ENCODE measurements at places on chromosomes 7 and 10.
A peak's percentile ranks its signal among the peaks of the same experiment; 100 is the strongest.

DNA sequence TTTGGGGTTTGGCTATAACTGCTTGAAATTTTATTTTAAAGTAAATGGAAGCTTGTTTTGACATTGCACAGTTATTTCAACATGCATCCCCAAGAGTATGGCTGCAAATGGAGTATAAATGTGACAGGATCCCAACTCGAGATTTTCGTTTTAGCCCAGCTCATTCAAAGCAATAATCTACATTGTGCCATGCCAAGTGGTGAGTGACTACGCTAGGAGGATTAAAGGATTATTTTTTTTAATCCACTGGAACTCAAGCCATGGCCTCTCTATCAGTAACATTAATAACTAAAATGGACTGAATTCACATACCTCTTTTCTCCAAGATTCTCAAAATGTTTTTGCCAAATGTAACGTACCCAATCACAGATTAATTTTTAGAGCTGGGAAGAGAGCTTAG lies 60.6 kb upstream of the AUTS2 start:
- no peak overlapping the region for H3K27ac ChIP-seq
- H3K27me3 ChIP-seq, result peaks cover 19% of the 10 kb centered on the region
- no peak overlapping the region for H3K4me3 ChIP-seq
- peaks cover 4% of the 10 kb centered on the region for H3K4me1 ChIP-seq
- H3K36me3 ChIP-seq, result no peaks in the 10 kb centered on the region

DNA sequence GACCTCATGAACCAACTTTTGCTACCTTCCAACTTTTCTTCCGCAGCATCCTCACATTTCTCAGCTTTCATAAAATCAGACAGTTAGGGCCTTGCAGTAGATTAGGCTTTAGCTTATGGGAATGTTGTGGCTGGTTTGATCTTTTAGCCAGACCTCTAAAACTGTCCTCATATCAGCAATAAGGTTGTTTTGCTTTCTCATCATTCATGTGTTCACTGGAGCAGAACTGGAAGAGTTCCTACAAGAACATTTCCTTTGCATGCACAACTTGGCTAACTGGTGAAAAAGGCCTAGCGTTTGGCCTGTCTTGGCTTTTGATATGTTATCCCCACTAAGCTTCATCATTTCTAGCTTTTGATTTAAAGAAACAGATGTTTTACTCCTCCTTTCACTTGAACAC lies 130.0 kb upstream of the LRRTM3 start:
- peaks cover 2% of the 10 kb centered on the region for H3K4me1 ChIP-seq
- no peaks in the 10 kb centered on the region for H3K36me3 ChIP-seq
- H3K27ac ChIP-seq, result no peak overlapping the region

- H3K36me3 ChIP-seq, result no peaks in the 10 kb centered on the region
- no peak overlapping the region for H3K4me3 ChIP-seq
- no peaks in the 10 kb centered on the region for H3K27me3 ChIP-seq
- no peak overlapping the region for H3K27ac ChIP-seq
- H3K4me1 ChIP-seq, result peaks cover 36% of the 10 kb centered on the region
These were observed 54.5 kb upstream of the FZD8 start for GRCh38 chr10:35696392-35697287.

- H3K4me1 ChIP-seq, result peaks cover 20% of the 10 kb centered on the region
- H3K4me3 ChIP-seq, result no peak overlapping the region
- H3K36me3 ChIP-seq, result no peaks in the 10 kb centered on the region
- no peak for DNase-seq
- H3K27me3 ChIP-seq, result peaks cover 48% of the 10 kb centered on the region
- H3K27ac ChIP-seq, result no peak overlapping the region
These were observed 50.1 kb upstream of the TMEM72 start for GRCh38 chr10:44860811-44861736.

GRCh38 chr7:127039541-127039940 lies 213.2 kb downstream of the GRM8 start:
- no peaks in the 10 kb centered on the region for H3K27me3 ChIP-seq
- DNase-seq, result no peak
- no peaks in the 10 kb centered on the region for H3K36me3 ChIP-seq
- H3K4me1 ChIP-seq, result no peaks in the 10 kb centered on the region

GRCh38 chr7:155865830-155866525 lies 53.7 kb upstream of the SHH start:
- H3K4me3 ChIP-seq, result no peak overlapping the region
- no peak for DNase-seq
- peaks cover 3% of the 10 kb centered on the region for H3K27me3 ChIP-seq

DNA sequence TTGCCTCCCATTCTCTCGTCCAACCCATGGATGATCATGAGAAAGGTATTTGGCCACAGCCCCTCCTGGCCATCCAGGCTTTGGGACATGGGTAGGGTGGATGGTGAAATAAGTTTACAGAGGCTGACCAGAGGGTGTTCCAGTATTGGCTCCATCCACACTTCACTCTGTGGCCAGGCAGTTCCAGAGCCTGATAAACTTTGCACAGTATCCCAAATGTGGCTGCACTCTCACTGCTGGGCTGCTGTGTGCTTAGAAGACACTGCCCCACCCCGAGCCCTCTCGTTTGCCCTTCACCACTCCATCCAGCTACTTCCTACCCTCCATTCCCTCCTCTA lies 72.0 kb upstream of the ZMIZ1 start:
- no peak overlapping the region for H3K4me3 ChIP-seq
- no peak for DNase-seq
- H3K27me3 ChIP-seq, result no peaks in the 10 kb centered on the region

GRCh38 chr10:100157156-100157555 lies 28.7 kb downstream of the ERLIN1 start:
- no peak overlapping the region for H3K27ac ChIP-seq
- no peak for DNase-seq
- H3K27me3 ChIP-seq, result no peaks in the 10 kb centered on the region
- no peaks in the 10 kb centered on the region for H3K4me1 ChIP-seq

GRCh38 chr10:15140698-15141097 lies 27.8 kb downstream of the NMT2 start:
- no peaks in the 10 kb centered on the region for H3K27me3 ChIP-seq
- no peak overlapping the region for H3K4me3 ChIP-seq
- H3K27ac ChIP-seq, result no peak overlapping the region
- no peak for DNase-seq

DNA sequence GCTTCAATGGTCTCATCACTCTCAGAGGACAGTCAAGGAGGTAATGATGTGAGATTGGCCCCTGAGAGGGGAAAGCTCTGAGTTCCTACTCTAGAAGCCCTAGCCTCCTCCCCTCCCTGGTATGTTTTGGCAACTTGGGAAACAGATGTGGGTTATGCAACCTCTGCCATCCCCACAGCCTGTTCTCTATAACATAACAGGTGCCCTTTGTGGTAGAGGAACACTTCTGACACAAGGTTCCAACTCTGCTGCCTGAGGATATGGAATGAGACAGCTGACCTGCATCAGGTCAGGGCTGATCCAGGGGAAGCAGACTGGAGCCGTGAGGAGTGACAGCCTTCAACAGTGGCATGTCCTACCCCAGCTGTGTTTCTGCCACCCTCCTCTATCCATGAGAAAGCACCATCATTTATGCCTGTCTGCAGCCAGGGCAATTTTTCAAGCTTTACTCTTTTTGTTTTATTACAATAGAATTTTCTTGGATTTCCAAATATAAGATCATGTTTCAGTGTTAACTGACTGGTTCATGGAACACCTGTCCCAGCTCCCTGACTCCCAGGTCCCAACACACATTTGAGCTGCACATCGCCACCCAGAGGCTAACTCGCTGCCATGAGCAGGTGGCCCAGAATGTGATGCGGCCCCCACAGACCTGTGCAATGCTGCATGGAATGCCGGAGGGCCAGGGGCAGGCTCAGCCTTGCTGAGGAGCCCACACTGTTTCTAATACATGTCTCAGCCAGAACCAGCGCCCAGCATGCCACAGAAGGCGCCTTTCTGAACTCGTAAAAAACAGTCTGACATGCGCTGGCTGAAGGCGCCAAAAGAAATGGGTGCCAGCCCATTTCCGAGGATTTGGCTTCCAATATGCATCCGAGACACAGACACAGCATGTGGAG lies 124.8 kb upstream of the CHST15 start:
- H3K27ac ChIP-seq, result no peak overlapping the region
- H3K4me3 ChIP-seq, result no peak overlapping the region
- peaks cover 3% of the 10 kb centered on the region for H3K4me1 ChIP-seq

GRCh38 chr7:16812542-16813231 lies 7.9 kb upstream of the AGR2 start:
- no peaks in the 10 kb centered on the region for H3K27me3 ChIP-seq
- H3K27ac ChIP-seq, result no peak overlapping the region
- DNase-seq, result no peak
- H3K36me3 ChIP-seq, result no peaks in the 10 kb centered on the region
- no peaks in the 10 kb centered on the region for H3K4me1 ChIP-seq

DNA sequence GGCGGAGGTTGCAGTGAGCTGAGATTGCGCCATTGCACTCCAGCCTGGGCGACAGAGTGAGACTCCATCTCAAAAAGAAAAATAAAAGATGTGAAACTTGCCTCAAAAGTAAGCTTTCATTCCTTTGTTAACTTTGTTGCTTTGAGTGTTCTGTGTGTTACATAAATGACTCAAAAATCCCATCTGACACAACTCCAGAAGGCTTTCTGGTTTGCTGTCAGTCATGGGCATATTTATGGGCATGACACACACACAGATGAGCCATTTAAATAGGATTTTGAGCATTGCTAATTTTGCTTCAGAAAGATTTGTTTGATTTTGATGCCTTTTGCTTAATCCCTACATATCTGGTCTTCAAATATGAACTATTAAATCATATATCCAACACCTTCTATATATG lies 82.6 kb downstream of the CACNB2 start:
- H3K27me3 ChIP-seq, result no peaks in the 10 kb centered on the region
- no peak for DNase-seq
- no peaks in the 10 kb centered on the region for H3K36me3 ChIP-seq
- H3K27ac ChIP-seq, result no peak overlapping the region
- peaks cover 9% of the 10 kb centered on the region for H3K4me1 ChIP-seq
- no peak overlapping the region for H3K4me3 ChIP-seq

- no peak overlapping the region for H3K4me3 ChIP-seq
- no peak for DNase-seq
- H3K27ac ChIP-seq, result no peak overlapping the region
- peaks cover 17% of the 10 kb centered on the region for H3K4me1 ChIP-seq
- no peaks in the 10 kb centered on the region for H3K27me3 ChIP-seq
These were observed 145.0 kb downstream of the ELFN1 start for GRCh38 chr7:1815051-1815481.

DNA sequence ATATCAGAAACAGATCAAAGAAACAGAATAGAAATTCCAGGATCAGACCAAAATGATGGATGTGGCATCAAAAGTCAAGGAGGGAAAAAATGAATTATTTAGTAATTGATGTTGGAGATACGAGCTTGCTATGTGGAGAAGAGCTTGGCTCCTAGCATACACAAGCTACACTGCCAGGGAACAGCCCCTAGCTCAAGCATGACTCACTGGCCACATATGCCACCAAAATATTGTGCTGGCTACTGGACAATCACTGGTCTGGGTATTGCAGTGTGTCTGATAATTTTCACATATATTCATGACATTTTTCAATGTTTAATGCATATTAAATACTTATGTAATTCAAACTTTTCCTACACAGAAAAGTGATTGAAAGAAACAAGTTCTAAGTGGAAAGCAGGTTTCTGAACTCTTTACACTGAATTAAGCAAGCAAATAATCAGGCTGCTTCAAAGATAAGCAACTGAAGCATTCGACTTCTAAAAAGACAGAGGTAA lies 59.3 kb downstream of the OAT start:
- no peak overlapping the region for H3K27ac ChIP-seq
- H3K36me3 ChIP-seq, result no peaks in the 10 kb centered on the region

DNA sequence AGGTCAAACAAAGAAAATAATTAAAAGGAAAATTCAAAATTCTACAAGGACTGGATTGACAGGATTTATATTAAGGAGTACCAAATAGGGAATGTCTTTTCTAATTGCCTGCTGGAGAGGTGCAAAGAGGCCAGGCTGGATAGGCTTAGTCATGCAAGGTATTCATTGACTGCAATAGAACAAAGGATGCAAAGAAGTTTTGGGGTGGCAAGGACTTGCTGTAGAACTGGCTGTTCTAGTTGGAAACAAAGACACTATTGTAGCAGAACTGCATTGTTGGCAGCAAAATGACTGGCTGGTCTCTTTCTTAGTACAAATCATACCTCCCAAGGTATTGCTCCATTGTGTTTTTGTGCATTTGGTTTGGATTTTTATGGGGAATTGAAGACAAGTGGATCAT lies 10.1 kb downstream of the ITGB8 start:
- H3K36me3 ChIP-seq, result no peaks in the 10 kb centered on the region
- no peak overlapping the region for H3K27ac ChIP-seq
- no peaks in the 10 kb centered on the region for H3K27me3 ChIP-seq
- no peak overlapping the region for H3K4me3 ChIP-seq
- peak; percentile 73 for DNase-seq

DNA sequence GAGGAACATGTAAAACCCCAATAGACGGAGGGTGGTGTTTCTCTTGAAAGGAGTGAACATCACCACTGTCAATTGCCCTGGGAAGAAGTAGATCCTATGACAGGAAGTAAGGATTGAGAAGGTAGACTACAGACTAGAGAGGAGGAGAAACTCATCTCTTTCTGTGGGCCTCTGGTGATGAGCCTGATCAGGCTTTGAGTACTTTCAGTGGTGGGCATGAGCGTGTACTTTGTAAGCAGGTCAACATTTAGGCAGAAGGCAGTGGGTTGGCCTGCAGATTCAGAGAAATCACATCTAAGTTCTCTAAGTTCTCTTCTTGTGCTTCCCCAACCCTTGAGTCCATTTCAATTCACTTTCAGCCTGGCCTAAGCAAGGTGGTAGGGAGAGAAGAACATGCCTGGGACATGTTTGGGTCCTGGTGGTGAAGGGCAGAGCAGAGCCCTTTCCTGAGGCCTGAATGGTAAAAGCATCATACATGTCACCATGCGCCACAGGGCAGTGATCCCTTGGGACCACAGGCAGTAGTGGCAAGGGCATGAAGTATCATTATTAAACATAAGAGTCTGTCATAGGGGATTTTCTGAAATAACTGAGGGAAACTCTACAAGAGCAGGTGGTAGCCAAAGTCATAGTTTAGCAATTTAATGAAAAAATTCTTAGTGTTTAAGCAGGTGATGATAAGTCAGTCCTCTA lies 56.4 kb upstream of the ANKRD1 start:
- no peak overlapping the region for H3K27ac ChIP-seq
- H3K36me3 ChIP-seq, result no peaks in the 10 kb centered on the region
- no peaks in the 10 kb centered on the region for H3K4me1 ChIP-seq
- no peak for DNase-seq
- H3K27me3 ChIP-seq, result no peaks in the 10 kb centered on the region
- no peak overlapping the region for H3K4me3 ChIP-seq

GRCh38 chr10:14060320-14061070 lies 270.2 kb downstream of the FRMD4A start:
- peaks cover 10% of the 10 kb centered on the region for H3K4me1 ChIP-seq
- no peak overlapping the region for H3K27ac ChIP-seq
- H3K4me3 ChIP-seq, result no peak overlapping the region
- no peaks in the 10 kb centered on the region for H3K36me3 ChIP-seq
- DNase-seq, result no peak
- no peaks in the 10 kb centered on the region for H3K27me3 ChIP-seq

- H3K27me3 ChIP-seq, result no peaks in the 10 kb centered on the region
- H3K36me3 ChIP-seq, result no peaks in the 10 kb centered on the region
- peaks cover 22% of the 10 kb centered on the region for H3K4me1 ChIP-seq
- no peak for DNase-seq
- H3K4me3 ChIP-seq, result no peak overlapping the region
These were observed 52.9 kb downstream of the NEURL1 start for GRCh38 chr10:103546401-103546800.

GRCh38 chr10:131025333-131025732 lies 286.2 kb downstream of the TCERG1L start:
- no peaks in the 10 kb centered on the region for H3K27me3 ChIP-seq
- no peak overlapping the region for H3K27ac ChIP-seq
- no peak for DNase-seq
- no peaks in the 10 kb centered on the region for H3K36me3 ChIP-seq
- no peak overlapping the region for H3K4me3 ChIP-seq

GRCh38 chr7:73852500-73852899 lies 8.5 kb upstream of the TMEM270 start:
- no peaks in the 10 kb centered on the region for H3K4me1 ChIP-seq
- DNase-seq, result no peak
- H3K27me3 ChIP-seq, result peaks cover 27% of the 10 kb centered on the region
- no peaks in the 10 kb centered on the region for H3K36me3 ChIP-seq
- H3K4me3 ChIP-seq, result no peak overlapping the region
